Left ventricle myocardium inferior (tissue), 1 donor: ENCODE measurements at places on chromosomes 6 and 20.

DNA sequence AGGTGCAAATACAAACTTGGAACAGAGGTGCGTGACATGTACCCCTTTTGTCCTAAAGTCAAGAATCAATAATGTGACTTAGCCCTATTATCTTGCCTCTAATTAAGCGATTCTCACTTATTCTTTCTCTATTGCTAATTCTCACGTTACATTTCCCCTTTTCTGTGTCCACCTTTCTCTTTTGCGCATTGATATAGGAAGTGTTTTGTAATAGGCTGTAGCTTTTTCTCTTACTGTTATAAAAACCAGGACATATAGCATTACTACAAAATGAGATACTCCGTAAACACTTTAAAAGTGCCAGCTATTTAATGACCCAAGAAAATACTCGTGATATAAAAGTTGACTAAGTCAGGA, 669 bp upstream of the TMEM30A start:
- no peak for DNase-seq

DNA sequence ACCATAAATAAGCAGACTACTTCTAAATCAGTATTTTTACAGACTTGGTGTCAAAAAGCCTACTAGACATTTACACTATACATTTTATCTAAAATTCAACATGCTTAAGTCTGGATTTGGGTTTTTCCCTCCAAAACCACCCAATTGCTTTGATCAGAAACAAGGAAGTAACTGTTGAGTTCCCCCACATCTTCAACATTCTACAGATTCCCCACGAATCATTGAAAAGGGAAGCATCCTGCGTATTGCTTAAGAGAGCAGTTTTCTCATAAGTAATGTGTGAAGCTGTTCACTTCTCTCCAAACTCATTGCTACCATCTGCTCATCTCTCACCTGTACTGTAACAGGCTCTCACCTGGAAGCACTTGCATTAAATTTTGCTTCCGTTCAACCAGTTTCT, 36.4 kb upstream of the RNF144B start:
- DNase-seq = no peak

GRCh38 chr20:42703744-42704143, 486.0 kb downstream of the PTPRT start:
- no peak for DNase-seq

DNA sequence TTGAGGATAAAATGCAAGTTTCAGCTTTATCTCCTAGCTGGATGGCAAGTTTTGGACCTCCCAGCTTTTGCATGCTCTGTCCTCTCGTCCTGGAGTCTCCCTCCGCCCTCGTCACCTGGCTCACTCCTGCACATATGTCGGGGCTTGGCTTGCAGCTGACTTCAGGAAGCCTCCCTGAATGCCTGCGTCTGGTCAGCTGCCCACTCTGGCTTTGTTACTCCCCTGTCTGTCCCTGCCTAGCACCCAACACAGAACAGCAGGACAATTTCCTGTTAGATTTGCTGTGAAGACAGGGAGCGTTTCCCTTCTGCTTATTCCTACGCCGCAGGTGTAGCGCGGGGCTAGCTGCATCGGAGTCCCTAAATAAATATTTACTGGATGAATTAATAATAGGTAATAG, 5.4 kb downstream of the JPH2 start:
- DNase-seq = peak; percentile 43

DNA sequence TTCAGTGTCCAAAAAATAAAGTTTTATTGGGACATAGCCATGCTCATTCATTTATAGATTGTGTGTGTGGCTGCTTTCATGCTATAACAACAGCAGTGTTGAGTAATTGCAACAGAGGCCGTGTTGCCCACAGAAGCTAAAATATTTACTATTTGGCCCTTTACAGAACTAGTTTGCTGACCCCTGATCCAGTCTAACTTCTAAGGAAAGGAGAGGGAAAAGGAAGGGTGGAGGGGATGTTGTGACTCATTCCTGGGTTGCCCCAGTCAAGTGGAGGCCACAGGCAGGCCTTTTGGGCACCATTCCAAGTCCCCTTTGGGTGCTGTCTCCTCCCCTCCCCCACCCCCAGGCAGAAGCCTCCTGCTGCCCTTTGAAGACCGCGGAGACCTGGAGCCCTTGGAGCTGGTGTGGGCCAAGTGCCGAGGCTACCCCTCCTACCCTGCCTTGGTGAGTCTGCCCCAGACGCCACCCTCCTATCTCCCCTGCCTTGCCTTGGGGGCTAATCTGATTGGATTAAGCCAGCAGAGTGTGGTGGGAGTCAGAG, 28.4 kb downstream of the BRPF3 start:
- no peak for DNase-seq

DNA sequence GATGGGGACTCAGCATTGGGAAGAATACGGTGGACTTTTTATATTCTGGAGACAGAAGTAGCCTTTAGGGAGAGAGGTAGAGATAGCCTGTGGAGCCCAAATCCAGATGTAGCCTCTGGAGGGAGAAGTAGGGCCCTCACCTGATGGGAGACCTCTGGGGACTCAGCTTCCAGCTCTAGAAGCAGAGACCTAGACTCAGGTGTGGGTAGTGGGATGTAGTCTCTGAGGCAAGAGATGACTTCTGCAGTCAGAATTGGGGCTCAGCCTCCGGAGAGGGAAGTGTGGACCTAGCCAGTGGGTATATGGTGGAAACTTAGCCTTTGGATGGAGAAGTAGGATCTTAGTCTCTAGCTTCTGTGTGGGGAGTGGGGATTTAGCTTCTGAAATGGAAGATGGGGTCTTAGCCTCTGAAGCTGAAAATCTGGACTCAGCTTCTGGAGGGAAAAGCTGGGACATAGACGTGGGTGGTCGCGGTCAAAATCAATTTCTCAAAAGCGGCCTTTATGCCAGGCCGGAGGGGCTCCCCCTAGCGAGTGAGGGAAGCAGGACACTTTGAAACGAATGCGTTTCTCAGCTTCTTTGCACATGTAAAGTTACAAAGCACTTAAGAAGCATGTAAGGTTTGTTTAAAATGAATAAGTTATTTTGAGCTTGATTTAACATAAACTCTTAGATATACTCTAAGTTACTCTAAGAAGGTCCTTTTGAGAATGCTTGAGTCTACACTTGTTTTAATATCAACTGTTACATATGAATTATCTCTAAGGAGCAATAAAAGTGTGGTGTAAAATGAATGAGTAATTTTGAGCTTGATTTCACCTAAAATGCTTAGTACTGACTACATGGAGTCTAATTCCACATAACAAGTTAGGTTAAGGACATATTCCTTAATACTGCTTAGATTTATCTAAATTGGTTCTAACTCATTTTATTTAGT, 12.9 kb upstream of the ZNF343 start:
- DNase-seq = no peak

- no peak for DNase-seq
Observed at GRCh38 chr6:75893058-75893775, 144.2 kb downstream of the MYO6 start.

DNA sequence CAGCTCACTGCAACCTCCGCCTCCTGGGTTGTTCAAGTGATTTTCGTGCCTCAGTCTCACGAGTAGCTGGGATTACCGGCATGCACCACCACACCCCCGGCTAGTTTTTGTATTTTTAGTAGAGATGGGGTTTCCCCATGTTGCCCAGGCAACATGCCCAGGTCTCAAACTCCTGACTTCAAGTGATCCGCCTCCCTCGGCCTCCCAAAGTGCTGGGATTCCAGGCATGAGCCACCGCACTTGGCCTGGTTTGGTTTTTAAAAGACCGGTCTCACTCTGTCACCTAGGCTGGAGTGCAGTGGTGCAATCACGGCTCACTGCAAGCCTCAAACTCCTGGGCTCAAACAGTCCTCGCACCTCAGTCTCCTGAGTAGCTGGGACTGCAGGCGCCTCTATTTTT, 40.1 kb downstream of the VSTM2L start:
- DNase-seq = no peak

- DNase-seq = no peak
Observed at GRCh38 chr20:47181056-47181862, 175.2 kb downstream of the ZMYND8 start.

DNA sequence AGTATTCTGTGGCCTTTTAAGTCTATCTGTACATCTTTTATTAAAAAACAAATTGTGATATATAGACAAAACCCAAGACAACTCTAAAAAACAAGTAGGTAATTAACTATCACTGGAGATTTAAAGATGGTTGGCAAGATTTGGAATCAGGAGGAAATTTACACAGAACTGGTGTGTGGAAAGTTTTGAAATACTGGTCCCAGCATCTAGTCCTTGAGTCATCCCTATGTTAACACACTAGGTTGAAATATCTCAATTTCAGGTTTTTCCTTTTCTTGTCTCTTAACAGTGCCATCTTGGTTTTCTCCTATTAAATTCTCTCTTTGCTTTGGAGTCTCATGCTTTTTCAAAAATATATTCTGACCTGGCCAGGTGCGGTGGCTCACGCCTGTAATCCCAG, 27.5 kb downstream of the SASH1 start:
- DNase-seq = no peak

DNA sequence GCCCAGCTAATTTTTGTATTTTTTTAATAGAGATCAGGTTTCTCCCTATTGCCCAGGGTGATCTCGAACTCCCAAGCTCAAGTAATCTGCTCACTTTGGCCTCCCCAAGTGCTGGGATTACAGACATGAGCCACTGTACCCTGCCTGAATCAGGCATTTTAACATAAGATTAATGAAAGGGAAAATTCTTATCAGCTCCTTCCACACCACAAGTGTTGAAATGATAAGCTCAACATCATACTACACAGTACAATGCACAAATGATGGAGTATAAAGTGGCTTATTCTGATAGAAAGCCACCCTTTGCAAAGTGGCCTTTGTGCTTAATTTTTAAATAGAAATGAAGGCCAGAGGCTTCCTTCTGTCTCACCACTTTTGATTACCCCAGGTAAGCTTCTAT, 71.3 kb upstream of the MCHR2 start:
- no peak for DNase-seq

GRCh38 chr6:9646342-9647070, 768.4 kb downstream of the TFAP2A start:
- no peak for DNase-seq

GRCh38 chr6:107936162-107936909, 21.7 kb downstream of the SEC63 start:
- DNase-seq = no peak

DNA sequence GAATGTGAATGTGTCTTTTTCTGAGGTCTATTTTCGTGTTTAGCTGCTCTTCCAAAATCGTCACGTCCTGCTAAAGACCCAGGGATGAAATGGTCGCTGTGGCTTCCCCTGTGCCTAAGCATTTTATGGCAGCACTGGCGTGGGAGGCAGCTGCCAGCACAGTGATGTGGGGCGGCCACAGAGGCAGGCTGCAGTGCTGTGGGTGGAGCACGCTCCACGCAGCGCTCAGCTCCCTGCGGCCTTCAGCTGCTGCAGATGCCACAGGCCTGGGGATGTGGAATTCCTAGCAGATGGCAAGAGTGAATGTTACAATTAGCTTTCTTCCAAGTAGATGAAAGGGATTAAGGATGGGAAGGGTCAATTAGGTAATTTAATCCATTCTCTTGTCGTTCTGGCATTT, 242.6 kb downstream of the SMOC2 start:
- DNase-seq = no peak

DNA sequence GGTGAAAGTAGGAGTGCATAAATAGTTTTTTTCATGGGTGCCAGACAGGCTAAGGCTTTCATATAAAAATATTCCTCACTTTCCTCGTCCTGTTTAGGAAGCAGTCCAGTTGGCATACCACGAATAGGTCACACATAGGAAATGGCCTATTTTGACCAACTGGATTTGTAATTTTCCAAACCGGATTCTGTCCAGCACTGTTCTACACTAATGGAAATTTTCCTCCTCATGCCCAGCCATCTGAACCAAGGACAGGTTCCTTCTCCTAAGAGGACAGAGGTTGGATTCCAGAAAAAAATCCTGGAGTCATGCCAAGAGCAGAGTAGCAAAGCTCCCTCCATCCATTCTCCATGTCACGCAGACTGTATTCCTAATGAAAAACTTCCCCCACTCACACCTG, 43.1 kb downstream of the PANK2 start:
- DNase-seq = no peak

GRCh38 chr6:38378801-38379200, 260.9 kb downstream of the BTBD9 start:
- no peak for DNase-seq

DNA sequence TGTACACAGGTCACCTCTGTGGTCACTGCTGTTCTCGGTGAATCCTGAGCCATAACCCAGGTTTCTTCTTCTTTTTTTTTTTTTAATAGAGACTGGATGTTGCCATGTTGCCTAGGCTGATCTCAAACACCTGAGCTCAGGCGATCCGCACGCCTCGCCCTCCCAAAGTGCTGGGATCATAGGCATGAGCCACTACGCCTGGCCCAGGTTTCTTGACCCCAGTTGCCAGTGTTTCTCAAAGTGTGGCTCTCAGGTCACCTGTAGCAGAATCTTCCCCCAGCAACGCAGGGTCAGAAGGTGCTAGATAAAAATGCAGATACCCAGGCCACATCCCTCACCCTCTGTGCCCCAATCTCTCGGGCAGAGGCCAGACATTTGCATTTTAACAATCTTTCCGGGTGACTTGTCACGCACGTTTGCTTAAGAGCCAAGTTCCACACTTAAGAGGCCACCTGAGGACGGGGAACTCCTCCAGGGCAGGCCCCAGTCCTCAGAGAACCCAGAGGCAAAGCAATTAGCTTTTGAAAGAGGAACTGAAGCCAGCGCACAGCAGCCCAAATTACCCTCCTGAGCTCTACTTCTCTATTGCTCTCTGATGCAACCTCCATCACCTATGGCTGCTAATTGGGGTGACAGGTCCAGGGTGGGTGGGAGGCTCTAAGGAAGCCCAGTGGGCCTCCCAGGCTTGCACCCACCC, 81.8 kb downstream of the NFATC2 start:
- DNase-seq = no peak

DNA sequence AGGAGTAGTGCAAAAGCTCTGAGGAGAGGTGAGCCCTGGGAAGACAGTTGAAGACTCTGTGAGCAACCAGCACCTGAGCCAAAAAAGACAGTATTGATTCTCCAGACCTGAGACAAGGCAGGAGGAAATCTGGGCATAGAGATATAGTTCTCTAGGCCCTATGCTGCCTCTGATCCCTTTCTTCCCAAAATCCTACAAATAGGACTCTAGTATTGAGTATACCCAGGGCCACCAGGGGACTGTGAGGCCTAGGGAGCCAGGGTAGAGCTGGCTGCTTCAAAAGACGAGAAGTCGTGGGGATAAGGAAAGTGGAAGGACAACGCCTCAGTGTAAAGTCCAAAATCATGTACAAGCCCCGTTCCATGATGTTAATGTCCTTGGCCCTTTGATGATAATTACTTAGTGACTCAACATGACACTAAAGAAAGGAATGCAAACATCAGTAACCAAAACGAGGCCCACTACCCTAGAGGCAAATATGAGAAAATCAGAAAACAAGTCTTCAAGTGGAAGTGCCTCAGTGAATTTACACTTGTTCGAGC, 197.3 kb upstream of the PROKR2 start:
- no peak for DNase-seq
